ENCODE measurements at places on chromosomes 16 and 17. TPM values are rescaled to one million over a fixed set of nuclear protein-coding genes. Genes with fewer than 3 reads are reported as not detected.

GRCh38 chr17:17647524-17648178, 33.6 kb upstream of the RAI1 start:
- no peak for DNase-seq

GRCh38 chr17:14352136-14352535, 51.3 kb downstream of the HS3ST3B1 start:
- no peak for DNase-seq

DNA sequence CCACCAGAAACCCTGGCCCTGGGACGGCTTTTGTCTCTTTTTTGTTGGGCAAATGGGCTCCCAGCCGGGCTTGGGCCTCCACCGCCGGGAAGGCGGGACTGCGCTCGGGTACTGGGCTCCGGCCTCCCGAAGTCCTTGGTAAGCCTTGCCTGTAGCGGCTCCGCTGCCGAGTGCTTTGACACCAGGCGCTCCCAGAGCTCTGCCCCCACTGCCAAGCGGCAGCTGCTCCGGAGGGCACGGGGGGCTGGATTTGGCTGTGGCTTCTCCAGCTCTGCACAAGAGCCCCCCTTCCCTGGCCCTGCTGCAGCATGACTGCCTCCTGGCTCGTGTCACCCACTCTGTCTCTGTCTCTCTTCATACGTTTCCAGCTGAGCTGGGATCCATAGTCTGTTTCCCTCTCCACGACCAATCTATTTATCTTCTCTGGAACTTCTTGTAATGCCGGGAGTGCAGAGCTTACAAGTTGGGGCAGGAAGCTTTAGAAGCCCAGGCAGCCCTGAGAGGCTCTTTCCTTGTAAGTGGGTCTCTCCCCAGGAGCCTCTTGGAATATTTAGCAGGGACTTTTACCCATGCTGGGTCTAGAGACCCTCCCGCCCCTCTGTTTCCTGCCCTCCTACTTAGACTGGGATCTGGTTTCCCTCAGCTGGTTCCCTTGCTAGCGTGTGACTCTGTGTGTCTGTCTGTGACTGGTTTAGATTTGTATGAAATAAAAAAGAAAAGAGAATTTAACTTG, 246.9 kb upstream of the GSE1 start:
- no peak for DNase-seq

The MT1H gene
- 4.8 TPM for total RNA-seq

The OR3A2 gene
- total RNA-seq, result 6.7 TPM

The MT3 gene
- total RNA-seq, result 0.94 TPM

Data from CD8-positive, alpha-beta memory T cell (primary cell).